ENCODE measurements at places on chromosomes 3 and 15.

DNA sequence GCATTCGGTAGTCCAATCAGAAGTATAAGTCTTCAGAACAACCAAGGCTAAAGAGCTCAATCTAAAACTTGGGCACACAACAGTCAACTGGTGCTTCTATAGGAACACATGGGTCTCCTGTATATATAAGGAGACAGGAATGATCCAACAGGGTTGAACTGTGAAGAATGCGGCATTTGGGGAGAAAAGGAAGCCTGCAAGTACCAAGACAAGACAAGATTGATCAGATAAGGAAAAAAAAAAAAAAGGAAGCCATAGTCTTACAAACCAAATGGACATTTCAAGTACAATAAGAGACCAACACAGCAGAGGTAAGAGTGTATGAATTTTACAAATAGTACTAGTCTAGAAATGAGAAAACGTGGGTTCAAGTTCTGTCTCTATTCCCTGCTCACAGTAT lies 6.5 kb downstream of the CPEB1 start:
- DNase-seq: no peak

- DNase-seq: peak; percentile 60
These were observed 1.1 kb downstream of the SLC35G2 start for GRCh38 chr3:136819731-136820679.

DNA sequence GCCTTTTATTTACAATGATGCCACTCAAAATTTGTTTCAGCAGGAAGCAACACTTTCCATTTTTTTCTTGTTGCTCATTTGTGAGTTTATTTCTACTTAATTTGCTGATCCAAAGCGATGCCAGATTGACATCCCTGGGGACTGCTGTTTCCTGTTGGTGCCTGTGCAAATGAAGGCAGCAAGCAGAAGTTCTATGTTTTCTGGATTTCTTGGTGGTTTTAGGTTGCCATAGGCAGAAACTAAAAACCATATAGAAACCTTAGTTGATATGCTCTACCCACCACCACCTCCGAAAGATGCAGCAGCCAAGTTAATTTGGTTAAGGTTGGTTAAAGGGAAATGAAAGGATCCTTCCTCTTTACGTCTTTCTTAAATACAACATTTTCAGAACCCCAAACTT lies 356.2 kb downstream of the RBMS3 start:
- no peak for DNase-seq

GRCh38 chr3:194736277-194736895 lies 50.7 kb downstream of the FAM43A start:
- DNase-seq: no peak

GRCh38 chr3:170982733-170983132 lies 43.8 kb downstream of the SLC2A2 start:
- no peak for DNase-seq
